ENCODE measurements at places on chromosomes 3 and 15.

DNA sequence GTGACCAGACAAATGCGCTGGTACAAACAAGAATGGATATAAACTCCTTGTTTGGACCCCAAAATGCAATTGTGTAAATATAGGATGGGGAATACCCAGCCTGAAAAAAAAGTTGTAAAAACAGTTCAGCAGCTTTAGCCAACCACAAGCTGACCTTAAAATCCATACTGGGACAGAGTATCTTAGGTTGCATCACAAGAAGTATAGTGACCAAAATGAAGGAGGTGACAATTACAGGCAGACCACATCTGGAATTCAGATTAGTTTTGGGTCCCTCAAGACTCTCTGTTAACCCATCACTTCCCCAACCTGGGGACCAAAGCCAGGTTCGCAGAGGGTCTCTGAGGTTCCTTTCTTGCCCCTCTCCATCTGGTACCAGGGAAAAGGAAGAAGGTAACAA is 115.9 kb upstream of the PRR20G start:
- DNase-seq: no peak

- DNase-seq: no peak
These were observed 34.4 kb downstream of the RPL39L start for GRCh38 chr3:187104933-187105332.

- DNase-seq: no peak
These were observed 82.4 kb upstream of the RASGRF1 start for GRCh38 chr15:79172801-79173460.

- no peak for DNase-seq
These were observed 2.8 kb upstream of the CLRN1 start for GRCh38 chr3:150975086-150975991.

- no peak for DNase-seq
These were observed 10.5 kb upstream of the NIT2 start for GRCh38 chr3:100324044-100324443.

DNA sequence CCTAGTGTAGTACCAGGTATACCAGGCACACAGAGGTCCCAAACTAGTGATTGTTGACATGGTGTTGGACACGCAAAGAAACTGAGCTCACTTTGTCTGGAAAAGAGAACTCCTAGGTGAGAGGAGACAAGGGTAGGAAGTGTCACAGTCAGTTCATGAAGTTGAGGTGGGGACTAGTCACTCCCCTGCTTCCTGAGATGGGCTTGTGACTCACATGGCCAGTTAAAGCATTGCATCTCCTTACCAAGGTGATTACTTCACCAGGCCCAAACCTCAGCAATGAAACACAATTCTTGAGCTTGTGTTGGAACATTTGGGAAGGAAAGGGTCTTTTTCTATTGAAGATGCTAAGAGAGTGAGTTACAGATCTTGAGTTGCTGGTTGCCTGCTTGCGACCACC is 49.2 kb upstream of the RAD18 start:
- no peak for DNase-seq

GRCh38 chr3:55162031-55162795 is 234.4 kb upstream of the LRTM1 start:
- no peak for DNase-seq

- no peak for DNase-seq
These were observed 38.5 kb upstream of the CTDSPL start for GRCh38 chr3:37823189-37823588.

DNA sequence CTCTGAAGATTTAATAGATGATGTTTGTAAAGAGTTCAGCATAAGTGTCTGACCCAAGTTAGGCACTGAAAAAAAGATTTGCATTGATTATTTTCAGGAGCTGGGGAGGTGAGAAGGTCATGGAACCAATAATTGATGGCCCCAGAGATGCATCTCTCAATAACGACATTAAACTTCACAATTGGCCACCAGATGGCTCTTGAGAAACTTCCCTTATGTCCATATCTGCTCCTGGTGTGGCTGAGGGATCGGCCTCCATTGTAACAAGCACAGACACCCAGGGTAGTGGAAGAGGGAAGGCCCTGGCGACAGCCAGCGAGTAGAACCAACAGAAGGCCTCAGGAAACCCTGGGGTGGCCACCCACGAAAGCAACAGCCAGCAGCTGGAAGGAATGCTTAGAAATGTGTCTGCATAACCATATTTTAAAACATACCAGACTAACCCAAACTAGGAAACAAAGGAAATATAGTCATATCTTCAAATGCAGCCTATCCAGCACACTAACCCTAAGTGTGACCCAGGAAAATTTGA is 536.7 kb downstream of the SOX2 start:
- no peak for DNase-seq

Data from activated CD8-positive, alpha-beta memory T cell treated with anti-CD3 and anti-CD28 coated beads for 4 hours (primary cell).